Right lung (tissue), 10 donors: ENCODE measurements at places on chromosomes 1 and 21.

DNA sequence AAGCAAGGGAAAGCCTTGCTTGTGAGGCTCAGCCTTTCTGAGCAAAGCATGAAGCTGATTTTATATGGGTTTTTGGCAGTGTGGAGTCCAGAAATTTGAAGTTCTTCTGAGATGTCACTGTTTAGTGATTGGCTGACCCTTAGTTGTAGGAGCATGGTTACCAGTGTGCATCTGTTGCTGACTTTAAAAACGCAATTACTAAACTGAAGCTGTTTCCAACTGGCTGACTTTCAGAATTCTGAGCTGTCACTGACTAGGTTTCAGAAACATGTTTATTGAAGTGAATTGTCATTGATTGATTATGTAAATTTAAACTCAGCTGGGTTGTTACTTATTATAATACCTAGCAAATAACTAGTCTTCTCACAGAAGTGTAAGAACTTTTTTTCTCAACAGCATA lies 89.4 kb downstream of the PDE4B start:
- no peak for DNase-seq

DNA sequence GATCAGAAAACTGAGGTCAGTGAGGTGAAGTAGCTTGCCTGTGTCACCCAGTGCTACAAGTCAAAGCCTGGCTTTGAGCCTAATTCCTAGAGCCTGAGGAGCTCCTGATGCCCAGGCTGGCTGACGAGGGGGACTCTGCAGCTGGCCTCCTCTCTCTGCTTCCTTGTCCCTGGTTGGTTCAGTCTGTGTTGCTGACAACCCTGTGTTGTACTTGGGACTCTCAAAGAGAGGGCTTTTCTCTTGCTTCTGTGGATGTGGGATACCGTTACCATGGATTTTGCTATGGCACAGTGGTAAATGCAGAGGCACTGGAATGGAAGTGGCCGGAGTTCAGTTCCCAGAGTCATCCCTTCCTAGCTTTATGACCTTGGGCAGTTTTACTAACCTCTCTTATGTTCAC lies 8.0 kb downstream of the VWA5B1 start:
- DNase-seq, result no peak

DNA sequence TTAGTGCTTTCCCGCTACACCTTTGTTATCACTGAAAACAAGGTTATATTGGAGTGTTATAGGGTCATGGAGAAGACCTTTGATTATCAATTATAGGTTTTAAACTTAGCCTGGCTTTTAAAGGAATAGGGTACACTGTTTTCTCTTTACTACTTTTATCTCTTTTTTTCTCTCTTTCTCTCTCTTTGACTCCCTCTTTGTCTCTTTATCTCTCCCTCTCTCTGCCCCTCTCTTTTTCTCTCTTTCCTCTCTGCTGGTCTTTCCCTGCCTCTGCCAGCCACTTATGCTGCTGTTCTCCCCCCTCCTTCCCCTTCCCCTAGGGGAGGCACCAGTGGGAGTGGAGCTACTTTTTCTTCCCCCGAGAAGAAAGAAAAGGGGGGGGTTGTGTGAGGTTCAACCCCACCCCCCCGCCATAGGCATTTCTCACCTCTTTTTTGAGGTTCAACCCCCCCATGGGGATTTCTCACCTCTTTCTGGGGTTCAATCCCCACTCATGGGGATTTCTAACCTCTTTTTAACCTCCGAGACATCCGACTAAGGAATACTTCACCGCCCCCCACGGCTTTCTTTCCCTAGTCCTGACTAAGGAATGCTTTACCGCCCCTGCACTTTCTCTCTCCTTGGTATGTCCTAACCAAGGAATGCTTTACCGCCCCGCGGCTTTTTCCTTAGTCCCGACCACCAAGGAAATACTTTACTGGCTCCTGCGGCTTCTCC lies 17.2 kb upstream of the ZBTB8B start:
- no peak for DNase-seq

DNA sequence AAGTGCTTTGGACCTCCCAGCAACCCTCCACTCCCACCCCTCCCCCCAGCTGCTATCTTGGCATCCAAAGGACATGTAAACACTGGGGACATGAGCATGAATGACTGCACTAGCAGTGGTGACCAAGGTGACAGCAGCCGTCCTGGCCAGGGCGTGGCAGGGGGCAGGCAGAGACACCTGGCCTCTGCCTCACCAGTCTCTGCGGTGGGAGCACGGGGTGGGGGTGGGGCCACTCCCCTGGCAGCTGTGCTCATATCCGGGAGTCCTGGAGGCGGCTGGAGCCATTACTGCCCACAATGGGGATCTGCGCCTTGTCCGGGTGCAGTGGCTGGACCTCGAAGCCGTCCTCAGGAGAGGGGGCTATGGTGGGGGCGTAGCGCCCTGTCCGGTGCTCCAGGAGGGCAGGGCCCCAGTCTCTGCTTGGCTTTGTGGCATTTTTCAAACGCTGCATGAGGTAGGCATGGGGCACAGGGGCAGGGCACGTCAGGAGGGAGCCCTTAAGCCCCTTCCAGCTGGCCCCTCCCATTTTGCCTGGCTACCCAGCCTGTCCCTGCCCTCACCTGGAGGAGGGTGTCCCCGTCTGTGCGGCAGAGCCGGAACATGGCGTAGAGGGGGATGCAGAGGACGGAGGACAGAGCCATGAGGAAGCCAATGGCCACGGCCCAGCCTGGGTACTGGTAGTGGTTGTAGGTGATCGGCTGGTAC lies 6.0 kb downstream of the CCDC24 start:
- DNase-seq, result no peak

DNA sequence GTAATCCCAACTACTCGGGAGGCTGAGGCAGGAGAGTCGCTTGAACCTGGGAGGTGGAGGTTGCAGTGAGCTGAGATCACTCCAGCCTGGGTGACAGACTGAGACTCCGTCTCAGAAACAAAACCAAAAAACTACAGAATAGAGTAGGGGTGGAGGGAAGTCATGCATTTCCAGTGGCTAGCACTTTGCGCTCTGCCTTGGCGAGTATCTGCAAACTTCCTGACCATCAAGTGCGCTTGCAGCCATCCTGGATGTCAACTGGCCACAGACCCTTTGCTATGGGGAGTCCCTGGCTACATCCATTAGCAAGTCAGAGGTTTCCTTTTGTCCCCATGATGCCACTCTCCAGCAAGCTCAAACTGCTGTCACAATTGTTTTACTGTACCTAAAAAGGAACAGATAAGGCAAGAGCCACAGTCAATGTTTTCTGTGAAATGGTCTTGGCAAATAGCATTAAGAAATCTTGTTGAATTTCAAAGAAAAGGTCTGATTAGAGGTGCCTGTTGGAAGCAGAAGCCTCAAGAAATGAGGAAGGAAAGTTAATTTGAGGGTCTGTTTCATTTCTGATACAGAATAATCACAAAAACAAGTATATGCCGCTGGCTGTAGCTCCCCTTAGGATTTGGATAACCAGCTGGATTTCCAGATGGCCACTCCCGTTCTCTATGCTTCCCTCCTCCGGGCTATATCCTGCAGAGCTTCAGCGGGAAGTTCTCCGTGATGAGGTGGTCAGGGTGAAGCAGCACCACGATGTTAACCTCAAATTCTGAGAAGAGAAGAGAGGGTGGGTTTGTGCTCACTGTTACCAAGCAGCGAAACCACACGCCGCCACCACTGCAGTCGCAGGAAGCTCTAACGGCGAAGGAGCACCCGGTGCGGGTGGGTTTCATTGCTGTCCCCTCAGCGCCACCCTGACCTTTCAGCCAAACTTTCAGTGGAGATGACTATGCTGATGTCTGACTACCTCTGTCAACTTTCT lies 42.0 kb downstream of the VPS26C start:
- DNase-seq, result no peak
